CD8-positive, alpha-beta T cell (primary cell): ENCODE measurements at places on chromosomes 5 and 9.

DNA sequence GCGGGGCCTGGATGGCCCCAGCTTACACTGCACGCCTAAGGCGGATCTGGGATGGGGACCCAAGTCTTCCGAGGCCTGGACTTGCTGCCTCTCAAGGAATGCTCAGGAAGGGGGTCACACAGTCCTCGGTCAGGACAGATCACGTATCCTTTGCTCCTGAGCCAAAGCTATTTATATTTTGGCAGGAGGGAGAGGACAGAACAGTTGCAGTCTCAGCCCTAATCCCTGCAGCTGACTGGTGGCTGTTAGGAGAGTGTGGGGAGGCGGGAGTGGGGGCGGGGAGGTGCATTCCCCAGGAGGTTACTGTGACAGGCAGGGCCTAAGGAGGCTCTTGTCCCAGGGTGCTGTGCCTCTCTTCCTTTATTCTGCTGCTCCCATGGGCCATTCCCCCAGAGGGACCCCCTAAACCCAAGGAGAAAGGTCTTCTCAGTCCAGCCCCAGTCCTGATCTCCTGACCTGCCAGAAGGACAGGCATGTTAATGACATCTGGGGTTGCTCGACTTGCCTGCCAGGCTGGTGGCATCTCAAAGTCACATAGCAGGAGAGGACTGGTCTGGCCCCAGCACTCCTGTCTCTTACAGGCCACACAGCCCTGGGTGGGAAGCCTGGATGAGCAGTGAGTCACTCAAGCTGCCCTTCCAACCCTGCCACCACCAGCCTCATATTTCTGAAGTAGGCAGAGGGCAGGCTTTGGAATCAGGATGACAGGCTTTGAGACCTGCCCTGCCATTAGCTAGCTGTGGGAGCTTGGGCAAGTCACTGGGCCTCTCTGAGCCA is 51.9 kb downstream of the COL27A1 start:
- DNase-seq, result no peak

- no peak for DNase-seq
These were observed 895.5 kb upstream of the DMAC1 start for GRCh38 chr9:8694983-8695588.

DNA sequence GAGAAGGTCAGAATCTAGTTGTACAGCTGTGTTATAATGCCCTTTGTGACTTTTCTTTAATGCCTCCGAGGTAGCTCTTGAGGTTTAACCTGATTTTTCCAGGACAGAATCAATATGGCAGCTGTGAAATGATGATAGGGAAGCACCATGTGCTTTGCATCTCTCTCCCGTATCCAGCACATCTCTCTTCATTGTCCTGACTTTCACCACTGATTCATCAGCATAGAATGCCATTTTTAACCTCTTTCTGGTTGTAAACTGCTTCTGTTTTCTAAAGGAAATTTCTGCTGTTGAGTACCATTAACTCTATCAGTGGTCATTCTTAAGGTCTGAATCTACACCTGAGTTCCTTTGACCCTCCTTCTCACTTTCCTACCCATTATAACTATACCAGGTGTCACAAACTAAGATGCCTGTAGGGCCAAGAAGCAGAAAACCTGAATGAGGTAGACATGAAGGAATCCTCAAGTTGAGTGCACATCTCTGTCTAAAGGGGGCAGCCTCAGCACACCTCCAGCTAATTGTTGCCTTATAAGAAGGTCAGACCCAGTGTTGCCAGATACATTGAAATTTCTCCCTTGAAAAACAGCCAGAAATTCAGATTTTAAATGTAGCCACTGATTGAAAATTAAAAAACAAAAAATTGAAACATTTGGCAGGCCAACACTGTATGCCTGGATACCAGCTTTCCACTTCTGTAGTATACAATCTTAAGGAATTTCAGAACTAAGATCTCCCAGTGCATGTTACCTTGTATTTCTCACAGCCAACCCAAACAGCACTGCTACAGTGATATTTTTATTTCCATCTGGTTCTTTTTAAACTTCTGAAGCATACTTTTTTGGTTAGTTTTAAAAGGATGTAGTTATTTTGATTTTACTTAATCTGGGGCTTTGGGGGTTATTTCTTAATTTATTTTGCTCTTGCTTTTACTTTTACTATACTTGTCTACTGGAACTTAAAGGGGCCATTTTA is 35.8 kb upstream of the TLX3 start:
- DNase-seq, result no peak

DNA sequence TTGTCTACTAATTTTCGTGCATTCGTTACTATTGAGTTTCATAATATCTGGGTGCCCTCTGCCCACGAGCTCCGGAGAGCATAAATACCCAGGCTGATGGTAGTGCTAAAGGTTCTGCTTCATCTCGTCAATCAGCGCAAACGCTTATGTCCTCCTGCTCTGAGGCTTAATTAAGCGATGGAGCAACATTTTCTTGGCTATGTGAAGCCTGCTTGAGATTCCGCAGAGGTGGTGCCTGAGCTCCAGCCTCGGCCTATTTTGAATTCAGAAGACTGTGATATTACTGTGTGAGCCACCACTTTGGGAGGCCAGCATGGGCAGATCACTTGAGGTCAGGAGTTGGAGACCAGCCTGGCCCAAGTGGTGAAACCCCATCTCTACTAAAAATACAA is 44.8 kb downstream of the ANXA2R start:
- DNase-seq, result no peak

DNA sequence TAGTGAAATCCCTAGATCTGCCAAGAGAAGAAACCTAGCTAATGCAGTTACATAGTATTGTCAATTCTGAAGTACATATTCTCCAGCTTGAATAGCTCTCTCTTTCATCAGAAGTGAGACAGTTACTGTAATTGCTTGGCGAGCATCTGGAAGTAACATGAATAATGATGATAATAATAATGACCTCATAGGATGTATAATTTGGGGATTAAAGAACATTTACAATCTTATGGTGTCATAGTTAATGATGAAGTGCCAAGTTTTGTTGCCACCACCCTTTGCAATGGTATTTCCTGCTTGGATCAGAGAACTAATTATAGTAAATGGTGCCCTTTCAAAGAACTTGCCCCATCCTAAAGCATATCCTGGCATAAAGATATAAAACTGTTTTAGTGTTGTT is 201.4 kb downstream of the ADAMTSL1 start:
- DNase-seq, result no peak

DNA sequence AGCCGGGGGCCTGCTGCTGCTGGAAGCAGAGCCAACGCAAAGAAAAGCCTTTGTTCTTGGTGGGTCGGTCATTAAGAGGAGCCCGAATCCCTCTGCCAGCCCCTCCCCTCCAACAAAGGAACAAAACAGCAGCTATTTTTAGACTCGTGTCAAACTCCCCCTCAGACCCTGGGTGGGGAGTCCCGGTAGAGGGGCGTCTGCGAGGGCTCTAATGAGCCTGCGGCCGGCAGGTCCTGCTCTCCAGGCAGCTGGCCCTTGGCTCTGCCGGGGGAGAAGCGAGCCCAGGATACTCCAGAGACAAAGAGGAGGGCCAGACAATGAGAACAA is 114.0 kb downstream of the LHX2 start:
- DNase-seq, result no peak

DNA sequence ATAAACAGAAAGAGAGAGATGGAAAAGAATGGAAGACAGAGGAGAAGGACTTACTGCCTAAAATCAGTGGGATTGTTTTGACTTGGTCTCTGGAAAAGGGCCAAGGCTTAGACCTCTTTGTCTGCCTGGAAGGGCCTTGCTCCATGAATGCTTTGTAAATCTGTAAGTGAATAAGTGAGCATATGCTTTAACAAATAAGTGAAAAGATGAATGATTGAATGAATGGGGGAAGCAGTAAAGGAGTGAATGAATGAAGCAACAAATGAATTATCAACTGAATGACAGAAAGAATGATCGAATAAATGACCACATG is 5.5 kb downstream of the KCNIP1 start:
- DNase-seq, result no peak

DNA sequence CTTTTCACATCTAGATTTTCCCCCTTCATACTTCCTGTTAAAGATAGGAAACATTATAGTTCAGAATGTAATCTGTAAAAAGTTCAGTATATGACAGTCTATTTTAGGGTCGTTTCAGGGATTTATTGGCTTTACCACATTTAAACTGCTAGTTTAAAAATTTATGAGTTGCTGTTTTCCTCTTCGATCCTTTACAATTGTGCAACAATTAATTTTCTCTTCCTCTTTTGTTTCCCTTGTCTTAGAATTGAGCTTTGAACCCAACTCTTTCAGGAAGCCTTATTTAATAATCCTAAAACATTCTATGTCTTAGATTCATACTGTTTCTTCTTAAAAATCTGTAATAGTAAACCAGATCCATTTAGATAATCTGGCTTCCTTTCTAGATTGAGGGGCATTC is 16.4 kb downstream of the ZSWIM6 start:
- no peak for DNase-seq

DNA sequence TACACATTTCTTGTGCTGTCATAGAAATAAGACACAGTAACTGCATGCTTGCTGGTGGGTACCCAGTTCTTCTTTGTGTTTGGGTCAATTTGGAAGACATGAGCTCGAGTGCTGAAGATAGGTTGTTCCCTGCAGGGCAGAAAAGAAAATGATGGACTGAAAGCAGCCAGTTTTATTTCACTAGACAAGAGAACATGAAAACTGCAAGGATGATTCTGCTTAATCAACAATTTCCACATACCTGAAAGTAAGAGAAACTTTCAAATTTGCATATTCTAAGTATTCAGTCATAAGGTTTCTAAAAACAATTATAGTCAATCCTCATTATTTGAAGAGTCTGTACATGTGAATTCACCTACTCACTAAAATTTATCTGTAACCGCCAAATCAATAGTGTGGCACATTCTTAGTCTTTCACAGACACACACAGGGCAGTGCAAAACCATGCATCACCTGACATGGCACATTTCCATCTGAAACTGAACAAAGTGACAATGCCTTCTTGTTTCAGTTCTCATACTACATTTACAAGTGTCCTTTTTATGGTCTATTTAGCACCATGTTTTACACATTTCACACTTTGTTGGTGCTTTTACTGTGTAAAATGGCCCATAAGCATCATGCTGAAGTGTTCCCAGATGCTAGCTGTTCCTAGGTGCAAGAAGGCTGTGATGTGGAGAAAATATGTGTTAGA is 56.9 kb downstream of the HOMER1 start:
- no peak for DNase-seq

DNA sequence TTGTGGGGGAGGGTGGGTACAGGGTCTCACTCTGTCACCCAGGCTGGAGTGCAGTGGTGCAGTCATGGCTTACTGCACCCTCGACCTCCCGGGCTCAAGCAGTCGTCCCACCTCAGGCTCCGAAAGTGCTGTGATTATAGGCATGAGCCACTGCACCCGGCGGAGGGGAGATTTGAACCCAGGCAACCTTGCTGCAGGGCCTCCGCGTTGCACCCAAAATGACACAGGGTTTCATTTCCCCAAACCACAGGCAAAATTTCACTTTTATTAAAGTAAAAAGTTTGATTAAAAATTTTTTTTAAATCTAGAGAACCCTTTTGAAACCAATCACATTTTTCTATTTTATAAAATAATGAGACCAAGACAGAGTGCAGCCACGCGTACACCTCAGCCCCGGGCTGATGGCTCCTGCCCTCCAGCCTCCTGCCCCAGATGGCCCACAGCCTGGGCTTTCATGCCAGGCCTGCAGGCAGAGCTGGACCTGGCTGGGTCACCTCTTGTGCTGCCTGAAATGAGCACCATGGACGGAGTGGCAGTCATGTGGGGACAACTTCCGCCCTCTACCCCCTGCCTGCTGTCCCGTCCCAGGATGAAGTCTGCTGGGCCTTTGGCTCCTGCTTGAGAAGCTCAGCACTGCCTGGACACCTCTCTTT is 30.5 kb downstream of the USP20 start:
- DNase-seq, result no peak

DNA sequence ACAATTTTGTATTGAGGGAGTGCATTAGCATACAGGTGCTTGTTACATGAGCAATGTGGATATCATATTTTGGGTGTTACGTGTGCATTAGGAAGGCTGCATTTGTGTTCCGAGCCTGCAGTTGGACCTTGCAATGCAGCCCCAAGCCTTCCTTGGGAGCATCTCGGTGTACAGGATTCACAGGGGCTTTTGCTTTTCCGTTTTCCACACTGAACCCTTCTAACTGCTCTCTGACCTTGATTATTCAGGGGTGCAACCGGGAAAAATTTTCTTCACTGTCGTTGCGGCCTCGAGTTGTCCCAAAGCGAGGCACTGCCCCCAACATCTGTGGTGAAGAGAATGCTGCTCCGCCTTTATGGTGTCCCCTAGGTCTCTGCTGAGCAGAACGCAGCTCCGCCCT is 80.1 kb upstream of the PLEKHG4B start:
- DNase-seq, result no peak
